Esophagus squamous epithelium (tissue), 5 donors: ENCODE measurements at places on chromosomes 2 and 18. TPM values are rescaled to one million over a fixed set of nuclear protein-coding genes. Genes with fewer than 3 reads are reported as not detected.

Gene MGAT4A
- total RNA-seq: 11.6 TPM

DNA sequence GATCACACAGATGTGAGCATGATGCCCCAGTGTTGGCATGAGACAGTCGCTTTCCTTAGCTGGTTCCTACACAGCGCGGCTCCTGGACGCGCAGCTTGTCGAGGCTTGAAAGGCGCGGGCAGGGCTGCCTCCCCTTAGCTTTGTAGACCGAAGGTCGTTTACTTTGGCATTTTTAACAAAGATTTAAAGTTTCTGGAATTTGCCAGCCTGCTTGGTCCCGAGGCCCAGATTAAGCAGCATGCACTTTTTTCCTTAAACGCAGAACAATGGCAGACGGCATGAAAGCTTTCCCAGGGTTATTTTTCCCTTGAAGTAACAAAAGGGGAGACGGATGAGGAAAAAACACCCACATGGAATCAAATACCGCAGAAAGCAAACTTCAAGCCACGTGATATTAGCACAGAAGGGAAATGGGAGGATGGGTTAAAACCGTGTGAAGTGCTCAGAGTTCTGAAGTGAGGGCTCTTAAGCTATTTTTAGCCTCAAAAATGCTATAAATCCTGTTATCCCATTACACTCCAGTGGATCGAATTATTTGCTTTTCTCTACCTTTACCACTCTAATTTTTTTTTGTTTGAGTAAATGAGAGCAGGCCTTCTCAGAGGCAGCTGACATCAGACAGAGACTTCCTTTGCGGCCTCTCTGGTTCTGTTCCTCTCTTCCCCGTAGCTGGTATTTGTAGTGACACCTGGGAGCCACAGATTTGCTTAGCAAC, 55.7 kb downstream of the NPAS2 start:
- no peak for DNase-seq

DNA sequence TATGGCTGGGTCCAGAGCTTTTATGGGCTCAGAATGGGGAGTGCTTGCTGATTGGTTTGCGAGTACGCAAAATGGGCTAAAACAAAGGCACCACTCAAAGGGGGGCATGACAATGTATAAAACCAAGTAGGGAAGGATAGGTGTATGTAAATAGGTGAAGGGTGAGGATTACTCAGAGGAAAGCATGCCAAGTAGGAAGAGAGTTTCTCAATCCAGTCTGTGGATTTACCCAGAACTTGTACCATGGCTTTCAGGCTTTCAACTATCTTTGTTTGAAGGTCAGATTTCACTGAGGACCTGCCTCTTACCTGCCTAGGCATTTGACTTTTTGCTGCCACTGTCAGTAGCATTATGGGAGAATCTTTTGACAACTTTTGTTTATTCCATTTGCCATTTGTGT, 92.3 kb downstream of the RAB3GAP1 start:
- no peak for DNase-seq

- no peak for DNase-seq
These were observed 13.8 kb downstream of the TPGS2 start for GRCh38 chr18:36814994-36815393.

DNA sequence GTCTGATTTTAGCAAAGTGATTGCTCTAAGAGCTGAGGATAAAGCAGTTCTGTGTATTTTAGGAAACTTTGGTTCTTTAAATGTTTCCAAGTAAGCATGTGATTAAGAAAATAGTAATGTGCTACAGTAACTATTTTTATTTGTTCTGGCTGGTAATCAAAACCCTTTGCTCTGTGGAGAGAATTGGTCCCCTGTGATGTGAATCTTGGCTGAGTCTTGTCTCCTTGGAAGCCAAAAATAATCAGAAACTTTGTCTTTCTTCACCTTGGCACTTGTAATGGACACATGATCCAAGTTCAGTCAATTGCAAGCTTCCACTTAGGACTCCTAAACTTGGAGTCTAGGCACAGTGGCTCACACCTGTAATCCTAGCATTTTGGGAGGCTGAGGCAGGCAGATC, 422.7 kb upstream of the CDH20 start:
- no peak for DNase-seq

DNA sequence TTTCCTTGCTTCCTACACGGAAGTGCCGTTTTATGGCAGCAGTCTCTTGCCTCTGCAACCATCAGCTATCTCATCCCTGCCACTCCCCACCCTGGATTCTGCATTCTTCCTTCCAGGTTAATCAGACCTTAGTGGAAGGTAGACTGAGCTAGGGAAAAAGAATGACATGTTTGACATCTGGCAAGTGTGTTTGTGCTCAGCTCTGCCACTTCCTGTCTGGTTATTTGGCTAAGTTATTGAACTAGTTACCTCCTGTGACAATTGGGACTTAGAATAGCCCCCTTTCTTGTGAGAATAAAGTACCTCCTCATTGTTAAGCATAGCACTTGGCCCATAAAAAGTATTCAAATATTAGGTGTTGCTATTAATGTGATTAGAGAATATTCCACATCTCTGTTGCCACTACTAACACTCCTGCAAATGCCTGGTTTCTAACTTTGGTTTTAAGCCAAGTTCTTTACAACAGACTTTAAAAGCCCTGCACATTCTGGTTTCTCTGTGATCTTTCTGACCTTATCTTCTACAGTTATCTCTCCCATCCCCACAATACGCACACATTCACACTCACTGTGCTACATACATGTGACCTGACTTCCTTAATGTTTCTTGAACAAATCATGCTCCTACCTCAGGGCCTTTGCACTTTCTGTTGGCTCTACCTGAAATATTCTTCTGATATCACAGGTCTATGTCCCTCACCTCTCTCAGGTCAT, 10.8 kb upstream of the MAPRE2 start:
- DNase-seq: no peak

DNA sequence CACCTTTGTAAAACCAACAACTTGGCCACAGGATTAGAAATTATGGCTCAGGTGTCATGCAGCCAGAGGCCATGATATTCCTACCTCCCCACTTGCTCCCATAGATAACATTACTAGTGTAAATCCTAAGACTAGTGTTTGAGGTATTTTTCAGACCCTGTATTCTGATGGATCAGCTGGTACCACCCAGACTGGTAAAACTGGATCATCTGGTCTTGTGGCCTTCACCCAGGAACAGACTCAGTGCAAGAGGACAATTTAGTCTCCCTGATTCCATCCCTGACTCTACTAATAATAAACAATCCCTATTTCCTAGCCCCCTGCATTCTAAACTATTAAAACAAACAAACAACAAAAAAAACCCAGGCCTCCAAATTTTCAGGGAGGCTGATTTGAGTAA, 121.0 kb downstream of the ALPK2 start:
- DNase-seq: no peak

DNA sequence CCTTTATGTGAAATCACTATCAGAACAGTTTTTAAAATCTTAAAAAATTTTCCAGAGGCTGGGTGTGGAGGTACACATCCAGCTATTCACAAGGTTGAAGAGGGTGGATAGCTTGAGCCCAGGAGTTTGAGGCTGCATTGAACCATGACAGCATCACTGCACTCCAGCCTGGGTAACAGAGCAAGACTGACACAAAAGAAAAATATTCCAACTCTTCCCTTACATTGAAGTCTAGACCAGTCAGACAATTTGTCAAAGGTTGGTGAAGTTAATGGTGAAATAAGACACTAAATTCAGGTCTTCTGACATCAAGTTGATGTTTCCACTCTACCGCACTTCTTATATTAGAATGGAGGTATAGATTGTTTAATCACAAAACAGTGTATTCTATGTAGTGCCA, 52.8 kb downstream of the HYCC2 start:
- DNase-seq: no peak
